IPS DF 6.9 (cell line): ENCODE measurements at places on chromosomes 4 and X.

GRCh38 chr4:143352720-143353119, 16.0 kb downstream of the GAB1 start:
- no peak for DNase-seq

DNA sequence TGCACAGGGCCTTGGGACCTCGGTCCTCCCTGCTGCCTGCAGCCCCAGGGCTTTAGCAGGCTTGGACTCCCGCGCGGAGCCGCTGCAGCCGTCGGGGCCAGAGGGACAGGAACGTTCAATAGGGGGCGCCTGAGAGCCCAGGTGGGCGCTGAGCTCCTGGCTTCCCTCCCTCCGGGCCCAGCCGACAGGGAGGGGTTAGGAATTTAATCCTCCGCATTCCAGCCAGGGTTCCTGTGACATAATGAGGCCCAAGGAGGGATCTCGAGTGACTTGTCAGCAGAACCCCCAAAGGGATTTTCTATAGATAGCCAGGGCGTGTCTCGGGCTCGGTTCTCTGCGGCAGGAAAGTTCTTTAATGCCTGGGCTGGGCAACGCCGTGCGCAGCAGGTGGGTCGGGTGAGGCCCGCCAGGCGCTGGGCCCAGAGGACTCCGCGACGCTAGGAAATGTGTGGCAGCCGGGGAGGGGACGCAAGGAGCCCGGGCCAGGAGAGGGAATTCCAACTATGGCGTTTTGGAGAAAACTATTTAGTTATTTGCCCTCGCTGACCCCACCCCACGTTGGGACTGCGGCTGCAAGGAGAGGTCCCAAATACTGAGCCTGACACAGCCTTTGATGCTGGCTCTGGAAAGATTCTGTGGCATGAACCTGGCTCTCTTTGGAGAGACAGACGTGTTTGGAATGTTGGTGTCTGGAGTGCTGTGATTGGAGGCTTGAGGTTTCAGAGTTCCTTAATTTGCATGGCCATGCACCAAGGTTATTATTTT, 285.2 kb upstream of the GATB start:
- peak; percentile 72 for DNase-seq

DNA sequence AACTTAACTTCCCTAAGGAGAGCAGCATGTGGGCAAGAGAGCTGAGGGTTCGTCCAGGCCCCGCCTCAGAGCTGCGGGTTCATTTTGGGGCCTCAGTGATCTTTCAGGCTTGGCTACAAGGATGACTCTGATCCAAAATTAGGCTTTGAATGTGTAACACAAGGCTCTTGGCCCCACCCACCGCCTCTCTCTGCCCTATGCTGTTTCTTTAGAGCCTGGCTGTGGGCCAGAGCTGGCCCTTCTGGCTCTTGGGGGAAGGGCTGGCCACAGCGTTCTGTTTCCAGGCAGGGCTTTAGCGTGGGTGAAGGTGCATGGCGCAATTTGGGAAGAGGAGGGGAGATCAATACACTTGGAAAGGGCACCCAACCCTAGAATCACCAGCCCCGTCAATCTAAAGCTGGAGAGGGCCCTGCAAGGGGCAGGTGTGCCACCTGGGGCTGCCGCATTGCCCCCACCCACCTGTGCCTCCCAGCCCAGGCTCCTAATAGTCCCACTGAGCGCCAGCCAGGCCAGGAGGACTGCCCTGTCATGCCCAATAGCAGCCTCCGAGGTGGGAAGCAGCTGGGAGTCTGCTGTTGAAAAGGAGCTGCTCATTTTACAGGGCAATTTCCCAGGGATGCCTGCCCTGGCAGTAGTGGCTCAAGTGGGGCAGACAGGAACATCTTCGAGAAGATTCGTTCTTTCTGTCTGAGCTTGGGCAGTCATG, 84.5 kb upstream of the MAML3 start:
- no peak for DNase-seq

- no peak for DNase-seq
Measured at GRCh38 chr4:119246177-119246733, 33.7 kb downstream of the USP53 start.

DNA sequence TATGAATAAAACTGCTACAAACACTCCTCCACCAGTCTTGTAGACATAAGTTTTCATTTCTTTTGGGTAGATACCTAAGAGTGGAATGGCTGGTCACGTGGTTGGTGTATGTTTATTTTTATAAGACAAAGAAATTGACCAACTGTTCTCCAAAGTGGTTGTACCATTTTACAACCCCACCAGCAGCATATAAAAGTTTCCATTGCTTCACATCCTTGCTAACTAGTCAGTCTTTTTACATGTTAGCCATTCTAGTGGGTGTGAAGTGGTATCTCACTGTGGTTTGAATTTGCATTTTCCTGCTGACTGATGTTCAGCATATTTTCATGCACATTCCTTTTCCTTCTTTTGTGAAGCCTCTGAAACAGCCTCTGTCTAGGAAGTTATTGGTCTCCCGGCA, 76.2 kb upstream of the ADGRG2 start:
- DNase-seq = no peak

- no peak for DNase-seq
Measured at GRCh38 chr4:123744664-123745290, 348.2 kb downstream of the SPRY1 start.

GRCh38 chrX:81354954-81355353, 153.1 kb downstream of the SH3BGRL start:
- no peak for DNase-seq

DNA sequence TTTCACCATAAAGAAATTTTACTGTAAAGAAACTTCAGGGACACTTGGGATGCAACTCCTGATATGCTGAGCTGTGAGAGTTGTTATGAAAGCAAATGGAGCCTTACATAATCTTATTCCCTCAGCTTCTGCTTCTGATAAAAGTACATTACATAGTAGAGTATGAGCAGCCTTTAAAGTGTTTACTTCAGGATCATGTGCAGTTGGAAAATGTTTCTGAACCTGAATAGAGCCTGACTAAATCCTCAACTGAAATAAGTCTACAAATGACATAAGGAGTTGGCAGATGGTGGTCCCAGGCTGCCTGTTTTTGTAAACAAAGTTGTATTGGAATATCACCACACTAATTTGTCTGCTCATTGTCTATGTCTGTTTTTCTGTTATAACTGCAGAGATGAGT, 19.3 kb downstream of the RASSF6 start:
- no peak for DNase-seq

GRCh38 chrX:139803224-139803623, 95.3 kb upstream of the MCF2 start:
- no peak for DNase-seq

DNA sequence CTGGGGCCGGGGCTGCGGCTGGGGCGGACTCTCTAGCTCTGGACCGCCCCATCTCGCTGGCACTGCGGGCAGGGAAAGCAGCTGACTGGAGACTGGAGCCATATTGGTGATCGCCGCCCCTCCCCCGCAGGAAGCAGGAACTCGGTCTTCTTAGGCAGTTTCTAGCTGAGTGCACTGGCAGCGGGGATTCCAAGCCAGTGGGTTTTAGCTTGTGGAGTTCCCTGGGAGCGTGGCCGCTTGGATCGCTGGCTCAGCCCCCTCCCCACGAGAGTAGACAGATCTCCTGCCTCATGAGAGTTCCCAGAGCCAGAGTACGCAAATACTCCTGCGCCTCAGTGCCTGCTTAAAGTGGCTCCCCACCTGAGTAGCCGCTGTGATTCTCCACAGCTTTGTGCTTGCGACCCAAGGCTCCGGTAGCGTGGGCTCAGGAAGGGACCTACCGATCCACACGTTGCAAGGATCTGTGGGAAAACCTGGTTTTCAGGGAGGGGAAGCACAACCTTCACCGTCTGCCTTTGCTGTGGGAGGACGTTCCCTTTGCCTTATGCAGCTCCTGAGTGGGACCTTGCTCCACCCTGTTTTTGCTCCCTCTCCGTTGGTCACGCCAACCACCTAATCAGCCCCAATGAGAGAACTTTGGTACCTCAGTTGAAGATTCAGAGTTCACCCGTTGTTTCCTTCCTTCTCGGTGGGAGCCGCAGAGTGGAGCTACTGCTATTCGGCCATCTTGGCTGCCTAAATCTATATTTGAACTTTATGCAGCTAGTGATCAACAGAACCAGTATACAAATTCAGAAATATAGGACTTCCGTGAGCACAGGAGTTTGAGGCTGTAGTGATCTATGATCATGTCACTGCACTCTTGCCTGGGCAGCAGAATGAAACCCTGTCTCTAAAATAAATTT, 803.9 kb upstream of the PCDH10 start:
- no peak for DNase-seq

DNA sequence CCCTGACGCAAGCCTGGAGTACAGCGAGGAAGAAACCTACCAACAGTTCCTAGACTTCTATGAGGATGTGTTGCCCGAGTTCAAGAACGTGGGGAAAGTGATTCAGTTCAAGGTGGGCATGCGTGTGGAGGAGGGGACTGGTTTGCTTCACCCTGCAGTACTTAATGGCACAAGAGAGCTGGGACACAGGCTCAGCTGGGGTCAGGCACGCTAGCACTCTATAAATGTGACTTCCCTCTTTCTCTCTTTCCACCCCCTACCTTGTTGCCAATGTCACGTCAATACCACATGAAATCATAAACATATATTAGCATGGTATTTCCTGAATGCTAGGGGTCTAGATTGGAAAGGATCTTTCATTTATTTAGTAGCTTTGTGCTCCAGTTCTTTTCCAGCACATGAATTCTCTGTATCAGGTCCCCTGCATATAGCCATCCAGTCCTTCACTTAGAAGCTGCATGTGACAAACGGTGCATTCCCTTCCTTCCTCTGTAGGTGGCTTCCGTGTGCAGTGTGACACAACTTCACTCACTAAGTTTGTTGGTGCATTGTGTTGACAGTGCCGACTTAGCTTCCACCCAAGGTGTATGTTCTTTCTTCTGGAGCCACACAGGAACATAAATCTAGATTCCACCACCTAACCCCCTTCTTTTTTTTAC, 25.6 kb downstream of the ZRSR2 start:
- no peak for DNase-seq

DNA sequence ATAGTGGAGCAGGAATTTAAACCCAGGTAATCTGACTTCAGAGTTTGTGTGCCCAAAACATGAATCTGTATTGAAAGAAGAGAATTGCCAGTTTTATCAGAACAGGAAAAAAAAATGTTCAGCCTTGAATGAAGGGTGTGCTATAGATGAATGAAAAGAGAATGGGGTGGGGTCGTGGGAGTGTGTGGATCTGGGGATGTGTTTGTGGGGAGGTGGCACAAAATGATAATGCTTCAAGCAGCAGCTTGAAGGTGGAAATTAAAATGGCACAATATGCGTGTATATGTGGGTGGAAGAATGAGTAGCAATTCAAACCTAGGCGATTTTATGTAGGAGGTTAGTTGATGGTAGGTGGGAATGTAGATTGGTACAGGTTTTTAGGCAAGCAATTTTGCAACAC, 122.2 kb downstream of the IL1RAPL1 start:
- DNase-seq = no peak

GRCh38 chr4:189659287-189659686, 281.4 kb upstream of the FRG1 start:
- DNase-seq = no peak

DNA sequence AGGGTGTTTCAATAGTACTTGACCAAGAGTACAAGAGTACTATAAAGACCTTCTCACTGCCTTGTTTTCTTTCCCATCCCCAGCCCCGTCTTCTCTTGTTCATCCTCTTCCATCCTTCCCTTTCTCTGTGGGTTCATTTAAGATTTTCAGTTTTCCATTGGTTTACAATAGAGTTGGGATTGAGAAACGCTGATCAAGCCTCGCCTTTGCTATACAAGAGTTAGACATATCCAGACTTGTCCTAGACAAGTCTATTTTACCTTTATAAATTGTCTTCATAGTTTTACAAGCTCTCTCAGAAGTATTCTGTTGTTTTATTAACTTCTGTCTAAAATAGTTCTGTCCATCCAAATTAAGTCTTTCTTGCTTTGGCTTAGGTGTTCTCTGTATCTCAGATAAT, 29.6 kb upstream of the SCML1 start:
- DNase-seq = no peak

GRCh38 chr4:84032372-84032771, 466.7 kb downstream of the NKX6-1 start:
- no peak for DNase-seq

- no peak for DNase-seq
Measured at GRCh38 chr4:151760002-151760401, 805 bp downstream of the GATB start.

DNA sequence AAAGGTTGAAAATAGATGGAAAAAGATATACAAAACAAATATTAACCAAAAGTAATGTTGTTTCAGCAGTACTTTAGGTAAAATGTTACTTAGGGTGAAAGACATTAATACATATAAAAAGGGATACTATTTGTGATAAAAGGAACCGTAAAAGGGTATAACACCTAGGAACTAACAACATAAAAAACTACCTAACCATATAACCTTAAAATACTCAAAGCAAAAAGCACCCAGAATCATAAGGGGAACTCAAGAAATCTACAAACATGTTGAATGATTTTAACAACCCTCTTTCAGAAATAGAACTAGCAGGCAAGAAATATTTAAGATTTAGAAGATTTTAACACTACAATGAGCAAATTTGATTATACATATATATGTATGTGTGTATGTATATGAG, 11.5 kb downstream of the MOSPD2 start:
- DNase-seq = no peak

DNA sequence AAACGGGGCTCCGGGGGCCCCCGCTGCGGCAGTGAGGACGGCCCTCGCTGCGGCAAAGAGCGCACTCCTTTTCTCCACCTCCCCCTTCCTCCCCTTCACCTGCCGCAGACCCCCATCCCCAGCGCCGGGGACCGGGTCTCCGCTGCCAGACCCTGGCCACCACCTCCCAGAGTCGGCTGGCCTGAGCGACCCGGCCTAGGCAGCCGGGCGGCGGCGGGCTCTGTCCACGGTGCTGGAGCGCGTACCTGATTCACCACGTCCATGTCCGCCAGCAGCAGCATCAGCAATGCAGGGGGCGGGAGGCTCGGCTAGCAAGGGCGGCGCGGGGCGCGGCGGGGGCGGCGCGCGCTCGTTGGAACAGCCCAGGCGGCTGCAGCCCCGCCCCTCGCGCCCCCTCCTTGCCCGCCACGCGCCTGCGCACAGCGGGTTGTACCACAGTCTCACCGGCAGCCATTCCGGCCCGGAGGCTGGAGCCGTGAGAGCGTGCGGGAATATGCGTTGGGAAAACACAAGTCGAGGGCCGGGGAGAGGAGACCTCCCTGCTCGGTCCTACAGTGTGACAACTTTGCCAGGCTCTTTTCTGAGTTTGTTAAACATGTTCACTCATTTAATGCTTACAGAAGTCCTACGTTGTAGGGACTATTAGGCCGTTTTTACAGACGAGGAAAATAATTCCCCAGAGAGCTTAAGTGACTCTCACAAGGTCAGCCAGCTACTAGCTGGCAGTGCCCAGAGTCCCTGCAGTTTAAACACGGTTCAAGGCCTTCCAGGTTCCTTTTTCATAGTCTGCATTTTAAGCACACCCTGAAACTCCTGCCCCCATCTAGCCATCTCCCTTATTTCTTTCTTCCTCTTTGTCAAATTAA, at the start of gene SYP:
Gene SYP, minus strand, starts transcription at position 288 of the 866 bp plus-strand sequence. Its CDS starts 7 bp downstream, at position 281.
- DNase-seq = no peak
